Hepatocyte (in vitro differentiated cells): ENCODE measurements at places on chromosomes 2 and 18. TPM values are rescaled to one million over a fixed set of nuclear protein-coding genes. Genes with fewer than 3 reads are reported as not detected.
A peak's percentile ranks its signal among the peaks of the same experiment; 100 is the strongest.

The SCYGR4 gene
- polyA plus RNA-seq: not detected in 2 replicates

The ANO7 gene
- 1.4 and 3.0 TPM in 2 replicates for polyA plus RNA-seq

The AOX1 gene
- 4.7 and 5.6 TPM in 2 replicates for polyA plus RNA-seq

The AQP12A gene
- polyA plus RNA-seq: not detected in 2 replicates

DNA sequence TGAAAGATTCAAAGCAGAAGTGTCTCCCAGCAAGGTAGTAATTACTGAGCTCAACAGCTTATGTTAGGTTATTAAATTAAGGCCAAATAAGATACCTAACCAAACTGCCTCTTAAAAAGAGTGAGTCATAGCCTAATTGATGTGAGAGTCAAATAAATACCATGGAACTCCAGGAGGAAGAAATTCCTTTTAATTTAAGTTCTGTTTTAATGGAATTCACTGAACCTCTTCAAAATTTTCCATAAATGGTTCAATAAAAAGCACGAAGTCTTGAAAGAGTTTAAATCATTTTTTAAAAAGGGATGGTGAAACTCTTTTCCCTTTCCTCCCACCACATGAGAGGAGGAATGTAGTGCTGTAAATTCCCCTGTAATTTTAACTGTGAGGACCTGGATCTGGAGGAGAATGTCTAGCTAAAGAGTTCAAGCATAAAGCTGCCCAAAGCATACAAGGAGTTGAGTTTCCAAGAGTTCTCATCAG lies 180.8 kb upstream of the MMADHC start:
- no peak for DNase-seq

DNA sequence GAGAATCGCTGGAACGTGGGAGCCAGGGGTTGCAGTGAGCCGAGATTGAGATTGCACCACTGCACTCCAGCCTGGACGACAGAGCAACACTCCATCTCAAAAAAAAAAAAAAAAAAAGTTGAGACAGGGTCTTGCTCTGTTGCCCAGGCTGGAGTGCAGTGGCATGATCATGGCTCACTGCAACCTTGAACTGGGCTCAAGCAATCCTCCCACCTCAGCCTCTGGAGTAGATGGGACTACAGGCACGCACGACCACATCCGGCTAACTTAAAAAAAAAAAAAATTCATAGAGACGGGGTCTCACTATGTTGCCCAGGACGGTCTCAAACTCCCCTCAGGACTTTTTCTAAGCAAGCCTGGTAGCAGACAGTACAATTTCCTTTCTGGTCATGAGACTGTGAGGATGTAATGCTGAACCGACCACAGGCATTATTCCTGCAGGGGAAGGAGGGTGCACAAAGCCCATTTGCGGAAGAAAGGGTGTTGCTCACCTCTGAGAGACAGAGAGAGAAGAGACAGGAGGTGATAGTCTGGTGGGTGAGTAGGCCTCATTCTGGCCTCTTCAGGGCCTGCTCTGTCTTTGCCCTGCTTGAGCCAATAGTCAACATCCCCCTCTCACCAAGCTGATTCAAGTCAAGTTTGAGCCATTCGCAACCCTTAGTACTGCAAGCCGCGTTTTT lies 205.3 kb downstream of the ZFP36L2 start:
- no peak for DNase-seq

- DNase-seq: no peak
These were observed 11.9 kb downstream of the ATP8B1 start for GRCh38 chr18:57791192-57791591.

DNA sequence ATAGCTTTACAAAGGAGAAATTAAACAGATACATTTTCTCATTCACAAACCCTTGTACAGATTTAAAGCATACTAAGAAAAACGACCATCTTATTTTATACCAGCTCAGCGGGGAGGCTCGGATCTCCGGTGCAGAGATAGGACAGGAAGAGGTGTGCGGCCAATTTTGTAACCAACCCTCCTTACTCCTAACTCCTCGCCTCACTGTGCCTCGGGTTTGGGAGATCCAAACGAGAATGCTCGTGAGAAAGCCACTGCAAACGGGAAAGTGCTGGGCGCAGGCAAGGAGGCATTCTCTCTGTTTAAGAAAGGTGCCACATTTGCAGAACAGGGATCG lies 1.2 kb downstream of the KDSR start:
- peak; percentile 10 for DNase-seq

DNA sequence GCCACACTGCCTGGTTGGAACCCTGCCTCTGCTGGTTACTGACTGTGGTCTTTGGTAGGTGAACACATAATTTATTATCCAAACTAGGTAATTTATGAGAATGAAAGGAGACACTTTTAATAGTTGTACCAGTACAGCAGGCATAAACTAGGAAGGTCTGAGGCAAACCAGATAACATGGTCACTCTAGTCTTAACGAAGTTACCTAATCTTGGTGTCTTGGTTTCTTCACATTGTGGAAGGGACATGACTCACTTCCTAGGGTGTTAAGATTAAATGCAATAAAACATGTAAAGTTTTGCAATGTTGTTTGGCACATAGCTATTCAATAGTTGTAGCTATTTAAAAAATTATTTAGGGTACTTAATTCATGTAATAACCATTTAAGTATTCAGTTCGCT lies 23.3 kb downstream of the SPTBN1 start:
- DNase-seq: no peak

- no peak for DNase-seq
These were observed 1338.0 kb upstream of the ACVR2A start for GRCh38 chr2:146506851-146507250.

GRCh38 chr2:97011977-97012569 lies 25.7 kb upstream of the FAM178B start:
- DNase-seq: peak; percentile 65

- DNase-seq: no peak
These were observed 373.8 kb downstream of the TMEM182 start for GRCh38 chr2:103135679-103136078.

DNA sequence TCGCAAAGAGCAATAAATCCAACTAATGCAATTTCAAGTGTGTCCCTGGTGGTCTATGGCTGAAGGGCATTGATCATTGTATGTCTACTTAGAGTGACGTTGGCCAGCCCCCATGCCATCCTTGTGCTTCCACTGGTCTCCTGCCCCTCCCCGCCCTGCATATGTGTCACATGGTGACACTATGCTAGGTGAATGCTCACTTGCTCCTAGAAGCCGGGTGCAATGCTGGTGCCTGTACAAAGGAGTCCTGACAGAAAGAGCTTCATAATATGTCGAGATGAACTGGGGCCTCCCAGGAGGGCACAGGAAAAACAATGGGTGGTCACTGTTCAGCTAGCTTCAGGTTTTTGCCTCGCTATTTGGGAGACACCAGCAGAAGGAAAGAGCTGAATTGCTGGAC lies 5.9 kb upstream of the TRABD2A start:
- DNase-seq: no peak

DNA sequence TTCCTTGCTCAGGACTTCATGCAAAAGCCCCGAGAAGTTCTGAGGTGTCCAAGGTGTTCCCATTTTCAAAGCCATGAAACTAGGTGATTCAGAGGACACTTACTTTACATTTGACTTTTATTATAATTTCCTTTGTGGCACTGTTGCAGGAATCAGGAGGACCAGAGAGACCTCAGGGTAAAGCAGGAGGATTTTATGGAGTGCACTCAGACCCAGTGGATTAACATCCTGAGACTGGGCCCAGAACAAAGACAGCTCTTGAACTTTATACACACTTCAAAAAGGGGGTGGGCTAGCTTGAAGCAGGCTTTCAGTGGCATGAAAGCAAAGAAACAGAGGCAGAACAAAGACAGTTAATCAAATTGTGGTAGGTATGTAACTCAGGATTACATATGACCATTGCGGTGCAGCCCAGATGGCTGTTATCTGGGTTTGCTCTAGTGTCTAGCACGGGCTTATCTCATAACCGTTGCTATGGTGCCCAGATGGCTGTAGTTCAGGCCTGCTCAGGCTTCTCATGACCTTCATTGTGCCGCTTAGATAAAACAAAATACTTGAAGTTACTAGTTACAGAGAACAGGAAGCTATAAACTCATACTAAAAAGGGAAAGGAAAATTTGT lies 39.4 kb downstream of the TMEM182 start:
- no peak for DNase-seq

DNA sequence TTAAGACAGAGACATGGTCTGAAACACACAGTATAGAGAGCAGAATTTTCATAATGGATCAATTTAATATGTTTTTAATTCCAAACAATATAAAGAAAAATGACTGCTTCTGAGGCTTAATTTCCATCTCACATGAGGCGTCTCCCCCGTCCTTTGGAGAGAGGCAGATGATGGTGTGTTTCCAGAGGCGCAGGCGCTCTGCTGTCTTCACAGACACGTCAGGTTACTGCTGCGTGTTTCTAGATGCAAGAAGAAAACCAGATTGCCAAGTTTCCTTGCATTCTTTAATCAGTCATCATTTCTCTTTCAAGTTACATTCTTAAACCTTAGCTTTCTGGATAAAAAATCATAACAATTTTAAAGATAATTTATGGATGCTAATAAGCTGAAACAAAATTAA lies 160.2 kb downstream of the ATP9B start:
- DNase-seq: no peak

- DNase-seq: no peak
These were observed 290.3 kb downstream of the C1D start for GRCh38 chr2:67772216-67773170.
